ENCODE measurements at places on chromosomes 3 and 15.

- DNase-seq, result no peak
Measured at GRCh38 chr3:81476692-81477091, 284.8 kb downstream of the GBE1 start.

- no peak for DNase-seq
Measured at GRCh38 chr3:151827816-151828215, 13.9 kb downstream of the AADAC start.

DNA sequence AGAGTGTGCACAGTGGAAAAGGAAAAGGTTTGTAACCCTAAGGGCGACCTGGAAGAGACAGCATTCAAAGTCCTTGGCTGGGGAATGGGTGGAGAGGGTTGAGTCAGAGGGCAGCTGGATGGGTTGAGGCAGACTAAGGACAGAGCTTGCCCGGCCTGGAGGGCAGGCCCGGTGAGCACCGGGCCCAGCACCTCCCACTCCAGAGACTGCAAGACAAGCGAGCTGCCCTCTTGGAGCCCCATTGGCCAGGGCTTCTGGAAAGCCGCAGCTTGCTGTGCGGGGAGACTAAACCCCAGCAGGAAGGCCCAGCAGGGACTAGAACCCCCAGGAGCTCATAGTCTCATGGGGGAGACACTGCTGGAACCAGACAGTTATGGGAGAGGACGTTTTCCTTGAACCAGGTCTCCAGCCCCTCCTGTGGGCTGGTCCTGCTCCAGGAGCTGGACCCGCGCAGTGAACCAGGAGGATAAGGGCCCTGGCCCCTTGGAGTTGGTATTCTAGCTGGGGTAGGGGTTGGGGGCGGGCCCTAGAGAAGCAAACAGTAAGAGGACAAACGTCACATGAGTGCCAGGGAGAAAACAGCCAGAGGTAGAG is 59.1 kb downstream of the RGMA start:
- DNase-seq, result no peak

DNA sequence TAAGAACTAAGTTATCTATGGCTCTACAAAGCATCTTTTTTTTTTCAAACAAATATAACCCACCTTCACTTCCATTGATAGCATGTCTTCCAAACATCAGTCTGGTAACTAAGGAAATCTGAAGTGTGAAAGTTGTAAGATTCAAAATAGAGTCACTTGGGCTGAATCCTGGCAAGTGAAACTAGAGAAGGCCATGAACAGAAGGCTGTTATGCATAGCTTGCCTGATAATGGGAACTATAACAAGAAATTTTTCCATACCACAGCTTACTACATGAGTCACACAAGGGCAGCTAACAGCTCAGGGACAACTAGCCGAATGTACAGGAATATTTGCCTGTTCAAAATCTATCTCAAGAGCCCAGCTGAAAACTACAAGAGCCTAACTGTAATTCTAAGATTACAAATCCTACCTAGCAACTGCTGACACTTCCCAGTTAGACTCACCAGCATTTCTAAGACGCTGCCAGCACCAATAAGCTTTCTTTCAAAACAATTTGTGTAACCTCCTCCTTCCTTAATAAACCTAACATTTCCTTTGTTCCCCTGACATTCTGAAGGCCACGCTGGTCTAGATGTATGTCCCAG is 1066.5 kb downstream of the PLOD2 start:
- DNase-seq, result no peak

GRCh38 chr3:123791417-123791816 is 92.7 kb downstream of the MYLK start:
- no peak for DNase-seq

All from D721Med (cell line).